NCI-H748 treated with DMSO at 0.1 percent for 48 hours (cell line): ENCODE measurements at places on chromosomes 3 and 15.
A peak's percentile ranks its signal among the peaks of the same experiment; 100 is the strongest.

DNA sequence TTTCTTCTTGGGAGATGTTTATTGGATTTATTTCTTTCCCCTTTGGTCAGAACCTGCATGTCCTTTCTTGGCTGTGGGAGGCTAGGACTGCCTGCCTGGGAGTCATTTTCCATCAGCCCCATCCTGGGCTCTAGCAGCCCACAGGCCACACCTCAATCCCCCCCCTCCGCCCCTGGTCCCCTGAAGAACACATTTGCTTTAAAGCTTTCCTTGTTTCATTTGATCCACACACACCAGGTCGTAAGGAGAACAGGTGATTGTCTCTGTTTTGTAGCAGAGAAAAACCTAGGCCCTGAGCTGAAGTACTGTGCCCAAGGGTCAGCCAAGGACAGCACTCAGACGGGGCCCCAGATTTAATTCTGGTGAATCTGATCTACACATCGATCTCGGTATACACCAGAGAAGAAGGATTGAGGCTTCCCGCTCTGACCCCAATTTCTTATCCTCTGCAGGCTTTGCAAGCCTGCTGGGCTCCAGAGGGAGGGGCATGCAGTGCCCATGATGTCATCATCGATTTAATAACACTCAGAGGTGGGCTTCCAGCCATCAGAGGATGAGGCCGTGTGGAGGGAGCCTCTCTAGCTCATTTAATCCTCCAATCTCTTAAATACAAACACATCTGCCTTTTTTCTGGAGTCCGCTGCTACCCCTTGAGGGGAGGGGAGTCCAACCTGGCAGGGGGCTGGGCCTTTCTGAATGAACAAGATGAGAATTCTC lies 1.7 kb upstream of the CLN6 start:
- no peak for DNase-seq

- no peak for DNase-seq
Measured at GRCh38 chr3:47000198-47000815, 20.8 kb downstream of the NBEAL2 start.

- no peak for DNase-seq
Measured at GRCh38 chr3:16478516-16478915, 35.0 kb downstream of the RFTN1 start.

DNA sequence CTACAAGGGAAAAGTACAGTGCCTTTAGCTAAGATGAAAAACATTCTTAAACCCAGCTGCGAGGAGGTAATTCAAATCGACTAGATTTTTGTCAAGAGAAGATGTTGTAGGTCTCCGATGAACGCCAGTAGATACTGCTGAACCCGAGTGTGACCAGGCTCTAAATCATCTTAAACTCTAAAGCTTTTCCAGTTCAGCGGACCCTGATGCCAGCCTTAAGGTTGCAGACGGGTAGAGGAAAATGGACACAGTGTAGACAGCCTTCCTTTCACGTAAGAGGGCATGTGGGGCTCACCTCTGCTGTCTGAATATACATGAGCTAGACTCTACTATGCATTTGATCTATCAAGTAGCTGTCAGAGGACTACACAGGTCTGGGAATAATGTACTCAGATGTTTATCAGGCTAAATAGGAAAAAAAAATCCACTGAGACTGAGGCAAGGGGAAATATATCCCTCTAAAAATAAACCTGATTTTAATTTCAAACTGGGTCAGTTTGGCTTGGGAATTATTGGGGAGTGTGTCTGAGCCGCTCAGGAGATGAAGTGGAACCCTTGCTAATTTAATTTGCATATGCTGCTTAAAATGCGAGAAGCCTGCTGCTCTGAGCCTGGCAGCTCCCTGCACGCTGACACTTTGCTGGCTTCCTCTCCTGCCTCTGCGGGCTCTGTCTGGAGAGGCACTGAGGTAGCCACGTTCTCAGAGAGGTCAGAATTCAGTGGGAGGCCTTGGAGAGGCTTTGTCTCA lies 151.9 kb downstream of the CADPS start:
- no peak for DNase-seq

GRCh38 chr3:163890661-163891060 lies 1187.6 kb downstream of the SI start:
- DNase-seq = peak; percentile 6

DNA sequence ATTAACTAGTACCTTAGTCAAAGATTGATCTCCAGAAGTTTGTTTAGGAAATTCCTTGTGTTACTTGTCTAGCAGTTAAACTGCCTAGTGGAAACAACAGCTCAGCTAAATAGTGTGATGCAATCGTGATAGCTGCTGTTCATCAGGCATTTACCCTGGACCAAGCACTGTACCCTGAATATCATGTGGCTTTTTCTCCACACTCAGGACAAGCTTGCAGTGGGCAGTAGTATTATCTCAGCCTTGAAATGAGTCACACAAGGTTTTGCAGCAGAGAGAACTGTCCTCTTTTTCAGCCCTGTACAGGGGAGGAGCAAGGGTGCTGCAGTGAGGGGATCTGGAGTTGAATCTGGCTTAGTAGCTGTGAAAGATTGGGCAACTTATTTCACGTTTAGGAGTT lies 208.4 kb downstream of the TP63 start:
- DNase-seq = no peak

DNA sequence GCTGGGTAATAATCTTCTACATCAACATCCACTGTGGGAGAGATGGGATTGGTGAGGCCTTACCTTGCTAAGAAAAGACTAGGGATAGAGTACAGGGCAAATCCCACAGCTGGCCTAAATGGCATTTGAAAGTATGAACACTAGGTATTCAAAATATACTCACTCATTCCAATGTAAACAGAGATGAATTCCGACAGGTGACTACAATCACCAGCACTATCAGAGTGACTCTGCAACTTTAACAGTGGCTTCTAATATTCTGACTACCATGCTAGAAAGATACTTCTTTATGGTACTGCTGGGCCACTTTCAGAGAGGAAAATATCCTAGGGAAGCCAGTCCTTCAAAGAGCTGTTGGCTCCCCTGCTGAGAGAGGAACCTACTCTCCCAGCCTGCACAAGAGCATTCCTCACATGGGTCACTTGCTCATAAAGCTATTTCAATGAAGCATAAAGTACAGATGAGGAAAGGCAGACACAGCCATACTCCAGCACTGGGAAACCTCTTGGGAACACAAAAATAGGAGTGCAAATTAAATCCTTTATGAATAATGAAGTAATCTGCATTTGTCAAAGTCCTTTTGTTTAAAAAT lies 21.5 kb upstream of the MAN2C1 start:
- DNase-seq = no peak
